ENCODE measurements at places on chromosomes 4 and X.

- DNase-seq, result no peak
Observed at GRCh38 chr4:88674979-88675378, 22.6 kb downstream of the NAP1L5 start.

- no peak for DNase-seq
Observed at GRCh38 chrX:2875798-2876399, 47.2 kb downstream of the GYG2 start.

- no peak for DNase-seq
Observed at GRCh38 chr4:1472148-1472797, 66.0 kb upstream of the NKX1-1 start.

DNA sequence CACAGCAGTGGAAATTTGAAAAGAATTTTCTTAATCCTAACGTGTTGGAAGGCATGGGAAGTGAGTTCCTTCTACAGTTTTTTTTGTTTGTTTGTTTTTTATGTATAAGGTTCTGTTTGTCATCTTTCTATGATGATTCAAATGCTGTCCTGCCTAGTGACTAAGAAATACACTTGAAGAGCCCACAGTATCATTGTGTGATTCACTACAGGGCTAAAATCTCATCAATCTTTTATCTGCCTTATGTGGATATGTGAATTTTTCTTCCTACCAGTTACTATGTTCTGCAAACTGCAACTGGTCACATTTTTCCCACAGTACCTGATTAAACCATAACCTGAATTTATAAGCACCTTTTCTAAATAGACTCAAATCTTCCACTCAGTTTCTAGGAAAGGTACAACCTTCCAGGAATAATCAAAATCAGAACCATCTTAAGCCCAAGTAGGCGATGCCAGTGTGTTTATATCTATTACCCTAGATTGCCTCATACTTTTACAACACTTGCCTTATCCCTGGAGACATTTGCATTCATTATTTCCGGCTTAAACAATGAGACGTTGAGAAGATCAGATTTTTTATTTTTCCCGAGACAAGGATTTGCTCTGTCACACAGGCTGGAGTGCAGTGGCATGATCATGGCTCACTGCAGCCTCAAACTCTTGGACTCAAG is 214.6 kb upstream of the GALNT7 start:
- no peak for DNase-seq

GRCh38 chr4:186712690-186713089 is 11.0 kb downstream of the FAT1 start:
- no peak for DNase-seq

GRCh38 chrX:72308566-72309296 is 3.0 kb upstream of the CITED1 start:
- DNase-seq, result peak; percentile 4

- peak; percentile 33 for DNase-seq
Observed at GRCh38 chrX:120213438-120214265, 37.0 kb upstream of the ZBTB33 start.

- DNase-seq, result no peak
Observed at GRCh38 chr4:100828986-100829685, 311.3 kb upstream of the EMCN start.

GRCh38 chr4:187606581-187606980 is 389.0 kb upstream of the ZFP42 start:
- no peak for DNase-seq

GRCh38 chr4:5044341-5044740 is 6.9 kb upstream of the STK32B start:
- no peak for DNase-seq

- no peak for DNase-seq
Observed at GRCh38 chr4:123170843-123171242, 225.8 kb upstream of the SPRY1 start.

- no peak for DNase-seq
Observed at GRCh38 chrX:51456814-51457213, 39.6 kb downstream of the NUDT11 start.

DNA sequence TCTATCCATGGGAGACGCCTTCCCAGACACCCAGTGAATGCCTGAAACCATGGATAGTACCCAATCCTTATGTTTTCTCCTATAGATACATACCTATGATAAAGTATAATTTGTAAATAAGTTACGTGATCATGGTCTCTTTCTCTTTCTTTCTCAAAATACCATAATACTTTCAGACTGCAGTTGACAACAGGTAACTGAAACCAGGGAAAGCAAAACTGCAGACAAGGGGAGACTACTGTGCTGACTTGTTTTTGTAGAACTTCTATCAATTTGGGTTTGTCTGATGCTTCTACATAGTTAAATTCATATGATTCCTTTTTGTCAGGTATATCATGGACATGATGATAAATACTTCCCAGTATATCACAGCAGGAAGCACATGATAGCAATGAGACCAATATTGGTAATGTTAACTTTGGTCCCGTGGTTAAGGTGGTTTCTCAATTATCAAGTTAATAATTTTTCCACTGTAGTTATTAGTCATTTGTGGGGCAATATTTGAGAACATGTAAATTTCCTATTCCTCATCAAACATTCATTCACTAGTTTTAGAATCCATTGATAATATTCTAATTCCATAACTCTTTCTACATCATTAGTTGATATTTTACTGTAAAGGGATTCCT is 298.0 kb upstream of the TET2 start:
- DNase-seq, result no peak

DNA sequence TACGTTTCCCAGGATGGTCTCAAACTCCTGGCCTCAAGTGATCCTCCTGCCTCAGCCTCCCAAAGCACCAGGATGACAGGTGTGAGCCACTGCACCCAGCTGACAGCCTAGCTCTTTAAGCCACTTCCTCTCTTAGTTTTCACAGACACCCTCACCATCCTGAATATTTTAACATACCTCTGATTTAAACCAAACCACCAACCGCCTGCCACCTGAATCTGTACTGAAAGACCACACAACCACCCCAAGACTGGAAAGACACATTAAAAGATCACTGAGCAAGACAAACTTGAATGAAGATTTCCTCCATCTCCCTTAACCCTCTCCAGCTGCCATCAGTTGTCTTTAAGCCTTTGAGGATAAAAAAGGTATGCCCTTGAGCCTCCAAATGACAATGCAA is 110.6 kb downstream of the SH3KBP1 start:
- DNase-seq, result peak; percentile 17

- DNase-seq, result peak; percentile 31
Observed at GRCh38 chr4:121900132-121900983, 30.1 kb upstream of the BBS7 start.

GRCh38 chr4:150591904-150592303 is 10.0 kb downstream of the MAB21L2 start:
- DNase-seq, result no peak

DNA sequence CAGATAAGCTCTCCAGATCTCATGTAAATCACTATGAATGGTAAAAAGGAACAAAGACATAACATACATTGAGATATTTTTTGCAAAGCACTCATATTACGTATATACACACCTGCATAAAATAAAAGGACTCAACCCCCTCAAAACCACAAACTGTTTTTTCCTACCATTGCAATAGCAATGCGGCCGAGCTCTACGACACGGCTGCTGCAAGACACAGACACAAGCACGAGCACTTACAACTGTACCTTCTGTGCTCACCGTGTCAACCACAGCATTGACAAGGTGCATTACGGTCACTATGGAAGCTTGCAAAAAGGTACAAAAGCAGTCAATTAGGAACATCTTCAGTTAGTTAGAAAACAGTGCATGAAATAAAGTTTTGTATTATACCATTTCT is 37.1 kb upstream of the MTNR1A start:
- no peak for DNase-seq

DNA sequence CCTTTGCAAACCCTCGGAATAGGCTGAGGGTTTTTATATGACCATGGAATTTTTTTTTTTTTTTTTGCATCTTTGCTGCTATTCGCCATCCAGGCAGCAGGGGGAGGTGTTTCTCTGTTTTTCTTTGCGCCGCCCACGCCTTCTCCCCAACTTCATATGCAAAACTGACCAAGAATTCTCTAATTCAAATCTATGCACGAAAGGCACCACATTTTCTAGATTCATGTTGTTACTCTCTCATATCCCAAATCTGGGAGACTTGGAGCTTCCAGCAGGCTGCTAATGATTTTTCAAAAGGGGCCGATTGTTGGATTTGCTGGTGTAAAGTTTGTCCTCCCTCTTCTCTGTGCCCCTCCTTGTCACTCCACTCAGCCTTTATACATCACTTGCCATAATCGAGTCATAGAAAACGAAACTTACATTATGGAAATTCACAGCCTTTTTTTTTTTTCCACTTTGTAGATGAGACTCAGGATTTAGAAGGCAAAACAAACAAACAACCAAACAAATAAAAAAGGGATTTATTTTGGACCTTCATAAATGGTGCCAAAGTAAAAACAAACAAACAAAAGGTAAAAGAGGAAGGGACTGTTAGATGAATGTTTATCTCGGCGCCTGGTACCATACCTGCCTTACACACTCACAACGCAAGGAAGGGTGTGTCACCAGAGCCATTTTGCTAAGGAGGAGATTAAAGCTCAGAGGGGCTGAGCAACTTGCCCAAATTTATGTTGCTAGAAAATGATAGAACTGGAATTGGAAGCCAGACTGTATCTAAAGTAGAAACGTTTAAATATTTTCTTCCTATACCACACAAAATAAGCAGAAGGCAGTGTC is 29.3 kb upstream of the BOD1L1 start:
- DNase-seq, result peak; percentile 54

- no peak for DNase-seq
Observed at GRCh38 chrX:97556359-97556758, 672.7 kb downstream of the RPA4 start.

- no peak for DNase-seq
Observed at GRCh38 chr4:10605746-10606482, 78.7 kb downstream of the CLNK start.

DNA sequence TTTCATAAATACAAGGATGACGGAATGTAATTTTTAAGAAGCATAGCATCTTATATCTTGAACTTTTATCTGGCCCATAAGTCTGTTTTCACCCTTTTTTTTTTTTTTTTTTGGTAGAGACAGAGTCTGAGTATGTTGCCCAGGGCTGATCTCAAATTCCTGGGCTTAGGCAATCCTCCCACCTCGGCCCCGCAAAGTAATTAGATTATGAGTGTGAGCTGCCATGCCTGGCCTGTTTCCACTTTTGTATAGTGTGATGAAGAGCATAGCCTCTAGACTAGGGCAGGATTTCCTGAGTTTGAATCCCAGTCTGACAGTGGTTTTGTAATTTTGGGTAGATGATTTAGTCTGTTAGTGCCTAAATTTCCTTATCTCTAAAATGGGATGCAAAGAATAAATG is 11.0 kb downstream of the STIM2 start:
- DNase-seq, result no peak

DNA sequence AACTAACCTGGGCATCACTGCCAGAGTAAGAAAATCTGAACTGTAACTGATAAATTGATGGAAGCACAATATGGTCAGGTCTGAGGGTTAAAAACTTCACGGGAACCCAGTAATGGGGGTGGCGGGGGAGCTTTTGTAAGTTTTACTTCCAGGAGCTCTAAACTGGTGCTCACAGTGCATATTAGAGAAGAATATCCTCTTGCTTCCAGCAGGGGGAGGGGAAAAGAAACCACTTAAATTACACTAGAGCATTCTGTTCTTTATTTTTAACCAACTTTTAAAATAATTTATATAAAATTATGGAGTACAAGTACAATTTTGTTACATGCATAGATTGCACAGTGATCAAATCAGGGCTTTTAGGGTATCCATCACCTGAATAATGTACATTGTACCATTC is 33.7 kb downstream of the WDR17 start:
- no peak for DNase-seq

DNA sequence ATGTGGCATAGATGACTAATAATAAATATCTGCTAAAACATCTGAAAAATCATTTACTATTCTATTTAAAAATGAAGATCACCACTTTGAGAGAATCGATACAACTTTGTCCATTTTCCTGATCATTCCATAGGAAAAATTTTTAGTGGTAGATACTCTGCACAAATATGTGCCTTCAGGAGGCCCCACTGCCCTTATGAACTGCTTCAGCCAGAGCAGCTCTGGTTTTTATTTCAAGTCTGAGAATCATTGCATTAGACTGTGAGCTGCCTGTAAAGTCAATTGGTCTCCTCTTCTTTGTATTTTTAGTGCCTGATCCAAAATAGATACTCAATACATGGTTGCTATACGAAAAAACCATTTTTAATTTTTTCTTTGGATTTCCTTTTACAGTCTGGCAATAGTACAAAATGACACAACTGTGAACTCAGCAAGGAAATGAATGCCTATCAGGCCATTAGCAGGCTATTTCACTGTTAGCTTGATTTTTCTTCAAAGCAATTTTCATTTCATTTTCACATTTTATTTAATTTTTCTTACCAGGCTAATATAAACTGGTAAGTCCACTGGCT is 69.1 kb downstream of the SHISA3 start:
- DNase-seq, result no peak

GRCh38 chr4:28310926-28311325 is 1450.3 kb downstream of the STIM2 start:
- DNase-seq, result no peak

GRCh38 chrX:2330487-2330886 is 170.3 kb downstream of the DHRSX start:
- DNase-seq, result no peak

- no peak for DNase-seq
Observed at GRCh38 chrX:17767734-17768133, 30.4 kb downstream of the SCML1 start.

DNA sequence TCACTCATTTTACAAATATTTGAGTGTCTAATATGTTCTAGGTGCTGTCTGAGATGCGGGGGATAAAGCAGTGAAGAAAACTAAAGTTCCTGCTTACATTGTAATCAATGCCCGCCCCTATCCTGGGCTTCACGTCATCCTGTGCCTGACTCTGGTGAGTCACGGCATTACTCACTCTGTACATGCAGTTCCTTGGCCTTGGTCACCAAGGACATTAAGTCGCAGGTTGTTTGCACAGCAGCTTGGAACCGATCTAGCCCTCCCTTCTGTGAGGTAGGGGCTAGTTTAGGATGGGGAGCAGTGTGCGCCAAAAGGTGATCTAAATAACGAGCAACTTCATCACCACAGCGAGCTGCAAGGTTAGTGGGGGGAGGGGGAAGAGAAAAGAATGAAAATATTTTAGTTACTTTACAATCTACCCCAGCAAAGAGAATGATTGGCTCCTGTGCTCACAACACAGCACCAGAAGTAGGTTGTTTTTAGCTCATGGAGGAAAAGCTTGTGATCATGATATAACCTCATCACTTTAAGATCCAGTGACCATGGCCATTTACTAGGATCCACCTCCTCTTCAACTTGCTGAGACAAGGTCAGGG is 48.0 kb upstream of the HDAC8 start:
- peak; percentile 10 for DNase-seq

GRCh38 chrX:10048707-10049106 is 81.5 kb downstream of the CLDN34 start:
- no peak for DNase-seq

- DNase-seq, result no peak
Observed at GRCh38 chrX:154530286-154530685, 14.3 kb upstream of the FAM3A start.

- DNase-seq, result no peak
Observed at GRCh38 chrX:150219374-150220185, 143.5 kb upstream of the MAMLD1 start.

DNA sequence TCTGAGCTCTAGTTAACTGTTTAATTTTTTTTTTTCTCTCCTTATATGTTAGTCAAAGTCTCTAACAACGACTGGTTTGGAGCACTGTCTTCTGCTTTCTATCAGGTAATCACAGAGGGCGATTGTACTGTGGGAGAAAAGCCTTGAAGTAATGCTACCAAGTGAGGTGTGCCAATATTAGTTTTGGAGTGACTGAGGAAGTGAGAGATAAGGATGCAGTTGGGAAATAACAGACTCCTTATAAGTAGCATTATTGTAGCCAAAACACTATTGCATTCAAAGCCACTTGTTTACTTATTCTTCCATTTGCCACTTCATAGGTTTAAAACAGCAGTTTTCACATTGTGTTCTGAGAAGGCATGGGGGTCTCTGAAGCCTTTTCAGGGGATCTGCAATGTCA is 79.1 kb upstream of the SLC6A14 start:
- DNase-seq, result no peak
